ENCODE measurements at places on chromosomes 6 and 20. TPM values are rescaled to one million over a fixed set of nuclear protein-coding genes. Genes with fewer than 3 reads are reported as not detected.

Gene FLRT3
- polyA plus RNA-seq = 0.08 TPM

Gene PBOV1
- not detected for polyA plus RNA-seq

Gene TRIM15
- polyA plus RNA-seq = not detected

Gene PI3
- not detected for polyA plus RNA-seq

Gene SLC35D3
- not detected for polyA plus RNA-seq

Gene SLC52A3
- polyA plus RNA-seq = 3.4 TPM

Gene AKAP7
- polyA plus RNA-seq = 2.3 TPM

Gene PPP1R14C
- 41.1 TPM for polyA plus RNA-seq

Gene SCRT2
- polyA plus RNA-seq = not detected
